Tibial nerve (tissue), 4 donors: ENCODE measurements at places on chromosomes 6 and 20. TPM values are rescaled to one million over a fixed set of nuclear protein-coding genes. Genes with fewer than 3 reads are reported as not detected.

FAM217A gene
- not detected for total RNA-seq

DNA sequence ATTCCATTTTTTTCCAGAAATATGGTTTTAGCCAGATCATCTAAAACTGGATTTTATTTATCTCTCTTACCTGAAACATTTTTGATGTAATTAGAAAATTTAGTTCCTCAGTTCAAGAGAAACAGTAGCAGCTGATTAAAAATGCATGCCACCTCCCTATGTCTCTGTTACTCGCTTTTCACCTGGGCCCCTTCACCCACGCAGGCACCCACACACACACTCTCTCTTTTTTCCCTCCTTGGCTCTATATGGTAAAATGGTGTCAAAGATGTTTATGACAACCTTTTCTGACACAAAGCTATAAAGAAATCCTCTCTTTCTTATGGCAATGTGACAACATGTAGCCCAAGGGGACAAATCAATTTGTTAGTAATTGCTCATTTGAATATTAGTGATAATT lies 5.8 kb upstream of the SGK1 start:
- no peaks in the 10 kb centered on the region for H3K4me1 ChIP-seq
- no peaks in the 10 kb centered on the region for H3K36me3 ChIP-seq
- H3K27me3 ChIP-seq, result no peaks in the 10 kb centered on the region
- H3K27ac ChIP-seq, result no peak overlapping the region
- no peak for DNase-seq

GRCh38 chr20:59721386-59721785 lies 117.0 kb downstream of the PHACTR3 start:
- H3K4me3 ChIP-seq, result no peak overlapping the region
- DNase-seq, result no peak
- no peaks in the 10 kb centered on the region for H3K4me1 ChIP-seq
- no peaks in the 10 kb centered on the region for H3K27me3 ChIP-seq
- H3K36me3 ChIP-seq, result no peaks in the 10 kb centered on the region

KHDRBS2 gene
- total RNA-seq, result not detected

GRCh38 chr20:7010527-7010926 lies 243.0 kb downstream of the BMP2 start:
- H3K4me3 ChIP-seq, result no peak overlapping the region
- DNase-seq, result no peak
- no peaks in the 10 kb centered on the region for H3K4me1 ChIP-seq
- no peaks in the 10 kb centered on the region for H3K36me3 ChIP-seq
- H3K27me3 ChIP-seq, result no peaks in the 10 kb centered on the region

GRCh38 chr6:84119277-84119676 lies 85.7 kb downstream of the MRAP2 start:
- H3K27ac ChIP-seq, result no peak overlapping the region
- peaks cover 25% of the 10 kb centered on the region for H3K36me3 ChIP-seq
- no peaks in the 10 kb centered on the region for H3K4me1 ChIP-seq
- no peak overlapping the region for H3K4me3 ChIP-seq

CPXM1 gene
- total RNA-seq, result 3.6 TPM

GRCh38 chr20:38057351-38057972 lies 23.9 kb downstream of the RPRD1B start:
- H3K27me3 ChIP-seq, result no peaks in the 10 kb centered on the region
- no peaks in the 10 kb centered on the region for H3K36me3 ChIP-seq
- no peak overlapping the region for H3K4me3 ChIP-seq
- H3K27ac ChIP-seq, result no peak overlapping the region
- no peaks in the 10 kb centered on the region for H3K4me1 ChIP-seq

SLC17A5 gene
- 17.9 TPM for total RNA-seq

CRISP2 gene
- not detected for total RNA-seq

EPB41L1 gene
- 55.3 TPM for total RNA-seq

PRKN gene
- 5.5 TPM for total RNA-seq
